ENCODE measurements at places on chromosomes 3 and 15.
A peak's percentile ranks its signal among the peaks of the same experiment; 100 is the strongest.

DNA sequence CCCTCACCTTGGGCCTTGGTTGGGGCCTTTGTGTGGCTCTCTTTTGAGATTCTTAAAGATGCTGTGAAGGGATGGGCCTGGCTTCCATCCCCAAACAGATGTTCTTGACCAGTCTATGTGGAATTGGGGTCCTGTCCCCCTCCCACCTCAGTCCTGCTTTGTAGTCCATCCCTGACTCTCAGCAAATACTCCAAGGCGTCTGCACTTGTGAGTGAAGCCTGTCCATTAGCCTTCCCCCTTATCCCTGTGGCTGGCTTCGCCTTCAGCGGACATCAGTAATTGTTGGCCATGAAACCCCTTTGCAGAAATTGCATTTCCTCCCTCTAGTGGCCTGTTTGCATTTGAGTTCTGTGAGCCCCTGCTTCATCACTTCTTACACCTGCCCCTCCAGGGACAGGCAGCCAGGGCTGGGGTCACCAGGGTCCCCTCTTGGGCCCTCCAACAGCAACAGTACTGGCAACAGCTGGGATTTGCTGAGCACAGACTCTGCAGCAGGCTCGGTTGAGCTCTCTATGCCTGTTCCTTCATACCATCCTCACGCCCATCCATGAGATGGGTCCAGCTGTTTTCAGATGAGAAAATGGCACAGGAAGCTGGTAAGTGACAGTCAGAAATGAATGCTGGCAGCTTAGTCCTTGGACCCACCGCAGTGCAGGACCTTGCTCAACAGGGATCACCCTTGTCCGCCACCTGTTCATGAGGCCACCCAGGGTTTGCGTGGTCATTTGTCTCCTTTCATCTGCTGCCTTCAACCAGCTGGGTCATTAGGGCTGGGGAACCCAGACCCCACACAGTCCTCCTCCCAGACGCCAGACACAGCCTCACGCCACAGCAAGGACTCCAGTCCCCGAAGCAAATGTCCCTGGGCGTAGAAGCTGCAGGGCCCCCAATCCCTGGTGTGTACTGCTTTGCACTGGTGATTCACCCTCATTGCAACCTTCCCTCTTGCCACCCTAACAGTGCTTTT lies 8.9 kb upstream of the LRRK1 start:
- DNase-seq, result peak; percentile 14

GRCh38 chr3:52845157-52845556 lies 10.3 kb upstream of the MUSTN1 start:
- no peak for DNase-seq

- no peak for DNase-seq
Observed at GRCh38 chr15:87498560-87498959, 758.0 kb downstream of the NTRK3 start.

DNA sequence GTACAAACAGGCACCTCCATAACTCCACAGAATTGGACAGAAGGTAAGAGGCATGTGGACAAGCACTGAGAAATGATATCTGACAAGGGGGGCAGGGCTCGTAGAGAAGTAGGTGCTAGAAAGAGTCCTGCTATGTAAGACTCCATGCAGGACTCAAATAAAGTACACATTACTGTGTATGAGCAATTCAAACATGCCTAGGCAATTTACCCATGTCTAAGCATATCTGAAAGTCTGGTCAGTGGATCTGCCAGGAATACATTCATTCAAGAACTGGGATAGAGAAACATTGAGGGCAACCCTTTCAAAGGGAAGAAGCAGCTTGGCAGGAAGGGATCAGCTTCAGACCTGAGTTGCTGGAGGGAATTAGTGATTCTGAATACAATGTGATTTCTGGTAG lies 174.1 kb upstream of the MCTP2 start:
- DNase-seq, result no peak

- no peak for DNase-seq
Observed at GRCh38 chr15:92829875-92830274, 70.2 kb upstream of the CHD2 start.

- DNase-seq, result no peak
Observed at GRCh38 chr3:82236257-82236656, 474.8 kb upstream of the GBE1 start.

DNA sequence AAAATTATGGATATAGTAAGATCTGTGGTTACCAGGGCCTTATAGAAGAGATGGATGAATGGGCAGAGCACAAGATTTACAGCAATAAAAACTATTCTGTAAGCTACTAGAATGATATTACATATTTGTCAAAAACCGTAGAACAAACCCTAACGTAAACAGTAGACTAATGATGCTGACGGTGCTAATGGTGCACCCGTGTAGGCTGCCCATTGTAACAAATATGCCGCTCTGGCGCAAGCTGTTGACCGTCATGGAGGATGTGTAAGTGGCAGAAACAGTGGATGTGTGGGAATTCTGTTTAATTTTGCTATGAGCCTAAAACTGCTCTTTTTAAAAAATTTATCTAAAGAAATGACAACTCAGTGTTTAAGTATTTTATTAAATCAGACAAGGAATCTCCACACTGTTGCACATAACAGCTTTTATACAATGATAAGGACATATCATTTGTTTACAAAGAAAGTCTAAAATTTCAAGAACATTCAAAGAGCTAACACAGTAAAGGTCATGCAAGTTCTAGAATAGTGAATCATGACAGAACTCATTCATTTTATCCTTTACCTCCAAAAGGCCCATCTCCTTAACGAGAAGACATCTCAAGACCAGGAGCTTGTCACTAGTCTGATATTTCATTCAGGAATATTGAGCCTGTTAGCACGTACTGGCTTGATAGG lies 32.8 kb downstream of the TFRC start:
- no peak for DNase-seq

DNA sequence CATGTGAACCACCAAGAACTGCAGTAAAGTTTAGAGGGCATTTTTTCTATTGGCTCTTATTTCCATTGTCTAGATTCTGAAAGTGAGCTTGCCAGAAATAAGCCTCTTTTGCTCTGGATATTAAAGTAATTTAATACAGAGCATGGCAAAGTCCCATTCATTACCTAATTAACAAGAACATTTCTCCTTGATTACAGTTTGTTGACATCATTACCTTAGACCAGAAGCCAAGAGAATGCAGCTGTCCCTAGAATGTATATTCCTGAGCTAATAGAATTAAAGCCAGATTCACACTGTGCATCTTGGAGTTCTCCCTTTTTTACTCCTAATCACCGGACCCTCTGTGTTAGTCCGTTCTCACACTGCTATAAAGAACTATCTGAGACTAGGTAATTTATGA lies 46.4 kb upstream of the TM4SF4 start:
- no peak for DNase-seq

DNA sequence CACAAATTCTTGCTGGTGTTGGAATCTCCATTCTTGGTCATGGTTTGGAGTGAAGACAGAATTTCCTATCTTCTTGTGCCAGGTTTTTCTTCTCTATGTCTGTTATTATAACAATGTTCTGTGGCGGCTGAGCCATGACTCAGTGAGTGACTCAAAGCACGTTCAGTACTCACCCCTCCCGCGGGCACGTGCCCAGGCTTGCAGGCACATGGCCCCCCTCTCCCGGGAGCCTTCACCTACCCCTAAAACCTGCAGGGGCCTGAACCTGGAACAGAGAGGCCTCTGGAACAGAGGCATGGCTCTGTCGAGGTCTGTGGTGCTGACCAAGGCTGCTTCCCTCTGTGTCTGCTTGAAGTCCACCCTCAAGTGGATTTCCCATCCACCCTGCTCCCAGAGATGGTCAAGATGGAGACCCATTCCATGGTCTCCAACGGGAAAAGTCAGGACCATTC lies 27.6 kb downstream of the PLXNB1 start:
- peak; percentile 6 for DNase-seq

GRCh38 chr3:114597012-114597411 lies 303.2 kb downstream of the TIGIT start:
- DNase-seq, result peak; percentile 35

GRCh38 chr3:117842086-117842485 lies 1132.5 kb downstream of the TUSC7 start:
- no peak for DNase-seq

DNA sequence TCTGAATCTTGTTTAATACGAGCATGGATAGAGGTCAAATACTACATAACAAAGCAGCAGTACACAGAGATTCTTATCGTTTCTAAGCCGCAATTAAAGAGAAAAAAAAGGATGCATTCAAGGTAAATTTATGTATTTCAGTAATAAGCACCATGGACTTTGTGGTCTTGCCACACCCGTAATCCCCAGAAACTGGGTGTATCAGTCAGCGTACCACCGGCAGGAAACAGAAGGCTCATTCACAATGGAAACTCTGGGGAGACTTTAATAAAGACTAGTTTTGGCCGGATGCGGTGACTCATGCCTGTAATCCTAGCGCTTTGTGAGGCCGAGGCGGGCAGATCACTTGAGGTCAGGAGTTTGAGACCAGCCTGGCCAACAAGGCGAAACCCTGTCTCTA lies 81.9 kb upstream of the ZNF280D start:
- peak; percentile 72 for DNase-seq

DNA sequence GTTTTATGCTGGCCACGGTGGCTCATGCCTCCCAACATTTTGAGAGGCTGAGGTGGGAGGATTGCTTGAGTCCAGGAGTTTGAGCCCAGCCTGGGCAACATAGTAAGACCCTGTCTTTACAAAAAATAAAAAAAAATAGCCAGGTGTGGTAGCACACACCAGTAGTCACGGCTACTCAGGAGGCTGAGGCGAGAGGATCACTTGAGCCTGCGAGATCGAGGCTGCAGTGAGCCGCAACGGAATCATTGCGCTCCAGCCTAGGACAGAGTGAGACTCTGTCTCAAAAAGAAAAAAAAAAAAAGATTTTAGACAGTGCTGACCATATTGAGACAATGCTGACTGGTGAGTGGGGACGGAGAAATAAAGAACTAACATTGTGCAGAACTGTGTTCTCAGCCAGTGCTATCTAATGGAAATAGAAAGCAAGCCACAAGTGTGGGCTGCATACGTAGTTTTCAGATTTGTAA lies 67.2 kb downstream of the ST6GAL1 start:
- no peak for DNase-seq

DNA sequence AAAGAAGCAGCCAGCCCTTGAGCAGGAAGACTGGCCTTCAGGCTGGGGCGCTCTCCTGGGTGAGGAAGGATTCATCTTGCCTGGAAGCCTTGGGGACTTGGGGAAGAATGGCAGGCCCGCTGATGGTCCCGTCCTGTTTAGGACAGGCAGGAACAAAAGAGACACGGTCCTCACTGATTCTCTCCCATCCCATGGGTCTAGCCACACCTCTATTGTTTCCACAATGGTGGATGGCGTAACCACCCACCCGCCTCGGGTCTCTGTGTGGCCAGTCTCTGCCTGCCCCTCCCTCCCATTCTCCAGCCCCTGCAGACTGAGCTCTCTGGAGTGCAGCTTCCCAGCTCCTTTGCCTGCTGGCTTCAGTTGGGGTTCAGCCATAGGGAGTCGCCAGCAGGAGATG lies 284.3 kb downstream of the UACA start:
- no peak for DNase-seq

DNA sequence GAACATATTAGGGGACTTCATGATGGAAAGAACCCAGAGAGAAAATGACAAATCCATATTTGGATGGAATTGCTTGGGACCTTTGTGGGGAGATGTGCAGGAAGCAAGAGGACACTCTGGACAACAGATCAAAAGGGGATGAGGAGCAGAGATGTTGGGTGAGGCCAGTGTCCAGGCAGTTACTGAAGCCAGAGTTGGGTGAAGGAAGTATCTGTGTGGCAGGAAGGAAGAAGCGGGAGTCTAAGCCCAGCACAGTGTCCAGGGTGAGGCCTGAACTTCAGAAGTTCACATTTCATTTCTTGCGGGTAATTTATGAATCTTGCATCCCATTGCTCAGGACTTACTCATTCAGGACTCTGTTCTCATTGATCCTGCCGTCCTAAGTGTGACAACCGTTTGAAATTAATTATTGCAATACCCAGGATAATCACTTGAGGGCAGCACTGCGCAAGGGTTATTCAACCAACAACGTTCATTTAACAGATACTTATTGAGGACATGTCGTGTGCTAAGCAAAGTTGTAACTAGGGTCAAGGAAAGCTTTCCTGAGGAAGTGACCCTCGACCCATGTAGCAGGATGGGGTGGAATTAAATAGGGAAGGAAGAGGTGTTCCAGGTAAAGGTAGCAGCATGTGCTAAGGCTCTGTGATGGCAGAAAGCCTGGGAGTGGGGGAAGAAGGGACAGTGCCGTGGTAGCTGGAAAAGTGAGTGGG lies 61.3 kb upstream of the CMTM8 start:
- peak; percentile 83 for DNase-seq

- DNase-seq, result no peak
Observed at GRCh38 chr3:185789134-185789533, 35.7 kb downstream of the IGF2BP2 start.

- no peak for DNase-seq
Observed at GRCh38 chr3:50585919-50586762, 16.8 kb downstream of the HEMK1 start.

DNA sequence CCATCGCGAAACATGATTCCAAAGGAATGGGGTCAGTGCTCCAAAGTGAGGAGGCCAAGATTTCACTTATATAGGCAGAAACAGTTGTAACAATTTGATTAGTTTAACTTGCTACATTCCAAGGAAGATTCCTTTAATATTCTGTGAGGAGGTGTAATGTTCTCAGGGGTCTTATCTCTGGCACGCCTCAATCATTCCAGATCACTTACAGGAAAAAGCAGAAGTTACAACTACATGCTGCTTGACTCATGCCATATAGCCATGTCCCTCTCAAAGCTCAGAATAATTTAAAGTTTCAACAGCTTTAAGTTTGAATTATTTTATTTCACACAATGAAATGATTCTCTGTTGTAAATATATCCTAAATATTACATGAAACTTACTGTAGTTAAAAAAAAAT lies 3.5 kb upstream of the FYTTD1 start:
- DNase-seq, result no peak

GRCh38 chr15:66878761-66879160 lies 176.7 kb downstream of the SMAD6 start:
- no peak for DNase-seq

DNA sequence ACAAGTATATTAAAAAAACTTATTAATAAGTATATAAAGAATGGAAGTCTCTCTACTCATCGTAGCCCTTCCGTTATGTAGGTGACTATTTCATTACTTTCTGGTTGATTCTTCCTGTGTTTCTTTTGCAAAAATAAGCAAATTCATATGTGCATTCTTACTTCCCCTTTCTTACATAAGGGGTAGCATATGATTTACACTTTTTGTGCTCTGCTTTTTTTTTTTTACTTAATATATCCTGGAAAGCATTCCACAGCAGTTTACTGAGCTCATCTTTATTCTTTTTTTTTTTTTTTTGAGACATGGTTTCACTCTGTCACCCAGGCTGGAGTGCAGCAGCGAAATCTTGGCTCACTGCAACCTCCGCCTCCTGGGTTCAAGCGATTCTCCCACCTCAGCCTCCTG lies 12.9 kb downstream of the SCAMP5 start:
- DNase-seq, result no peak

- no peak for DNase-seq
Observed at GRCh38 chr15:57355259-57355658, 21.0 kb upstream of the CGNL1 start.

All from SK-MEL-5 (cell line).